ENCODE measurements at places on chromosomes 11 and 22.

- DNase-seq: no peak
These were observed 1.6 kb downstream of the GPHA2 start for GRCh38 chr11:64933935-64934681.

- DNase-seq: peak; percentile 83
These were observed 114.3 kb downstream of the CD44 start for GRCh38 chr11:35253237-35253636.

GRCh38 chr11:17572359-17572690, 25.3 kb downstream of the OTOG start:
- DNase-seq: no peak

DNA sequence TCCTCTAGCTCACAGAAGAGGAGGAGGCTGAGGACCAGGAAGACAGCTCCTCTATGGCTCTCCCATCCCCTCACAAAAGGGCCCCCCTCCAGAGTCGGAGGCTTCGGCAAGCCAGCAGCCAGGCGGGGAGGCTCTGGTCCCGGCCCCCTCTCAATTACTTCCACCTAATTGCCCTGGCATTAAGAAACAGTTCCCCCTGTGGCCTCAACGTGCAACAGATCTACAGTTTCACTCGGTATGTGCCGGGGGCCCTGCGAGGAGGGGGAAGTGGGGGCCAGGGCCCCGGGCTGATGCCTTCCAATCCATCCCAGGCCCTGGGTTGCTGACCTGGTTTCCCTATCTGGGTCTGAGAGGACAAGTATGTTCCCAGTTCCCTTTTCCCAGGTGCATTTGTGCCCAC, 7.9 kb downstream of the FOXR1 start:
- DNase-seq: no peak

GRCh38 chr11:64225608-64226506, at the start of the genes NUDT22 and TRPT1:
Gene NUDT22 (plus strand): TSS chr11:64226274. CDS start chr11:64226653, 379 bp downstream.
Gene TRPT1 (minus strand): TSS chr11:64226186. CDS start chr11:64225860, 326 bp downstream.
- peak; percentile 83 for DNase-seq

- peak; percentile 78 for DNase-seq
These were observed 283.0 kb upstream of the NARS2 start for GRCh38 chr11:78857688-78858087.
